ENCODE measurements at places on chromosomes 11 and 22.

DNA sequence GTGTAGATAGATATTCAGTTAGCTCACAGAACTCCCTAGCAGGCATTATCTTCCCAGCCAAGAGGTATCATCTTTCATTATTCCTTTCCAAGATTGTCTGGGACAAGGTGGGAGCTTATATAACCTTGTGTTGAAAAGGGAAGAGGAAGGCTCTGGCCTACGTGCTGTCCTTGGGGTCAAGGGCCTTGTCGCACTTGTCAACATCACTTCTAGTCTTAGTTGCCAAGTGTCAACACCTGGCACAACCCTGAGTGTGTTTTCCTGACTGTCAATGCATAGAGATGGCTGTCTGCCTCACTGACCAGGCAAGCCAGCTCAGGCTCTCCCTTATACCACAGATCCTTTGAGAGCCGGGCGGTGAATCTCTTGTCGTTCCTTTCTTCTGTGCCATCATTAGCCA lies 331.9 kb downstream of the CNTN5 start:
- no peak for DNase-seq

DNA sequence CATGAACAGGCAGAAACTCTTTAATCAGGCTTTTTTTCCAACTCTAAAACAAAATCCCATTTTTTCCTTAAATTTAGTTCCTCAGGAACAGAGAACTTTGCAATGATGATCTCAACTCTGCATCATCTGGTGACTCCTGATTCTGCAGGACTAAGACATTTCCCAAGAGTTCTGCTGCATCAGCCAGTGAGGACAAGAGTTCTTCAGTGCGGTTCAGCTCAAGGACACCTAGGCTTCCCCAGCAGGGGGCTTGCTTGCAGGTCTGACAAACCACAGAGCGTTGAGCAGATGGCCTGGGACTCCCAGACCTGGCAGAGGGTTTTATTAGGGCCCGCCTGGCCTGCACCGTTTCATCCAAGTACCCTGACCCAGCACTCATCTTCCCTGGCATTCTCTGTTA lies 6.4 kb downstream of the CDCA5 start:
- DNase-seq = no peak

DNA sequence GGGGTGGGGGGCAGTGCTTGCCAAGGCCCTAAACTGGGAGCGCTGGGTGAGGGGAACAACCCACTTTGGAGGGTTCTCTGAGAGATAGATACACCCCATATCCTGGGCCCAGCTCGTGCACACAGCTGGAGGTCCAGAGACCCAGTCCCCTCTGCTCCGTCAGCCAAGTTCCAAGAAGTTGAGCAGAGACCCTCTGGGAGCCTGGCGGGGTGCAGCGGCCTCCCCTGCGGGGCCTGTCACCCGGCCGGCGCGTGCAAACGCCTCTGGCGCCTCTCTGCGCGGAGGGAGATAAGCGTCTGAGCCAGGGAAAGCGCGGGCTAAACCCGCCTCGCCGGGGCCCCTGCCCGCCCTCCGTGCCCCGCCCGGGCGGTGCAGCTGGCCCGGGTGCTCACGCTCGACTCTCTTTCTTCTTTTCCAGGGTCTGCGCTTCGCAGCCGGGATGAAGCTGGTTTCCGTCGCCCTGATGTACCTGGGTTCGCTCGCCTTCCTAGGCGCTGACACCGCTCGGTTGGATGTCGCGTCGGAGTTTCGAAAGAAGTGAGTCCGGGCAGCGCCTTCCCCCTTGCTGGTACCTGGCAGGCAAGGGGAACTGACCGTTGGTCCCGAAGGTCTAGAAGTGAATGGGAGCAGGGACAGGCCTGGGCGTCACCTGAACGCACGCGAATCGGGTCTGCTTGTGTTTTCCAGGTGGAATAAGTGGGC lies 540 bp downstream of the ADM start:
- DNase-seq = no peak

- DNase-seq = peak; percentile 83
Measured at GRCh38 chr11:59754859-59755700, at the start of gene STX3. Gene STX3 (plus strand): TSS chr11:59755376. CDS start chr11:59755606, 230 bp downstream.

- no peak for DNase-seq
Measured at GRCh38 chr11:130842001-130842400, 74.3 kb downstream of the SNX19 start.
